ENCODE measurements at places on chromosomes 4 and X.

GRCh38 chrX:78119521-78120227, 15.6 kb downstream of the PGK1 start:
- DNase-seq, result no peak

GRCh38 chr4:86921608-86922252, 13.1 kb upstream of the AFF1 start:
- DNase-seq, result no peak

GRCh38 chrX:50680990-50681389, 133.0 kb downstream of the SHROOM4 start:
- no peak for DNase-seq

DNA sequence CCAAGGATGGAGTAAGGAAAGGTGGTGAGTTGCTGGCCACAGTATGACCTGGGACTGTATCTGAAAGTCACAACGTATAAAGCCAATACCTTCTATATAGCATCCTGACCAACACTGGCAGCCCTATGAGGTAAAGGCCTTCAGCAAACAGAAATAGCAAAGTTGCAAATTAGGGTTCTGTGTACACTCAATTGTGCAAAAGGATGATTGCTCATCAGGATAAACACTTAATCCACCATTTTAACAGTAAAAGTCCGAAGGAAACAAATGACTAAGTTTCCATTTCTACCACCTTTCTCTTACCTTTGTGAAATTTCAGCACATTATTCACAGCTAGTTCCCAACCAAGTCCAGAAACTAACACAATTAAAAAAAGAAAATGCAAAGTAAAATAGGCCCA, 1.4 kb upstream of the FNIP2 start:
- no peak for DNase-seq

GRCh38 chrX:776529-777230, 146.1 kb downstream of the SHOX start:
- no peak for DNase-seq

DNA sequence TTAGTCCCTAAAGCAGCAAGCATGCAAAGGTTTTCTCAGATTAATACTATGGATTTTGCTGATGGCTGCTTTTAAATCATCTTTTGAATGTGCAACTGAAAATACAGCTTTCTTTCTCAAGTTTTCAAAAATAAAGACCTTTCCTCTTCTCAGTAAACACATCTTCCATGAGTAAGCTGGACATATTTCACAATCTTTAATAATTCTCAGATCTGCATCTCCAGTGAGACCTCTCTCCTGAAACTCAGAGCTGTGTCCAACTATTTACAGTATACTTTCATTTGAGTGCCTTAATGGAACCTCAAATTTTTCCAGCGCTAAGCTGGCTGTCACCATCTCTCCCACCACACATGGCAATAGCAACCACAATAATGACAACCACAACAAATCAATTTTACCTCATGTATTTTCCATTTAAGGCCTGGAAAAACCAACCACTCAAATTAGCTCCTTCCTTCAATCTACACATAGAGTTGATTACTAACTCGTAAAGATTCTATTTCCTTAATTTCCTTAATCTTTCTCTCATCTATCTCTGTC, 192.4 kb upstream of the RPL34 start:
- no peak for DNase-seq

GRCh38 chr4:8738471-8738931, 133.1 kb downstream of the HMX1 start:
- DNase-seq, result no peak

DNA sequence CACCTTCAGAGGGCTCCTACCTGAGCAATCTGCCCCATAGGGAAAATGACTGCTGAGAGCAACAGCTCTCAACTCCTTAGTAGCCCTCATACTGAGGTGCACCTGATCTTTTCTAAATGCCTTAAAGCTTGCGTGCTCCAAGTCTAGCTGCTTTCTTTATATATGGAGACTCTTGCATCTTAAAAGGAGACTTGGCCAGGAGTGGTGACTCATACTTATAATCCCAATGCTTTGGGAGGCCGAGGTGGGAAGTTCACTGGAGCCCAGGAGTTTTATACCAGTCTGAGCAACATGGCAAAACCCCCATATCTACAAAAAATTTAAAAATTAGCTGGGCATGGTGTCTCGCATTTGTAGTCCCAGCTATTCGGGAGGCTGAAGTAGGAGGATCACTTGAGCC, 78.1 kb upstream of the TRIM2 start:
- DNase-seq, result no peak

DNA sequence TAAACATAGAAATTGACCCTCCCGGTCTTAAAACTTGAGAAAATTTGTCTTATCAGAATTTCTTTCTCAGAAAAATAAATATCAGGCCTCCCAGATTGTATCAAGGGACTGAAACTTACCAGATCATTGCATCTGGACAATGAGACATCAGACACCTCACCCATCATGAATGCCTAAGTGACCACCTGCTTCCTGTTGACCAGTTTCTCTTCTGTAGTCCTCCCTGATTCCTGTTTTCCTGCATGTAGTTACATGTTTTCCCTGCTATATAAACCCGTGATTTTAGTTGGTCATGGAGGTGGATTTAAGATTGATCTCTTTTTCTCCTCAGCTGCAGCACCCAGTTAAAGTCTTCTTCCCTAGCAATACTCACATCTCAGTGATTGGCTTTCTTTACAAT, 548.1 kb downstream of the PPP4R3C start:
- DNase-seq, result no peak

GRCh38 chr4:33606951-33607350, 2637.4 kb downstream of the ARAP2 start:
- DNase-seq, result no peak

GRCh38 chr4:86160426-86160825, 199.4 kb downstream of the MAPK10 start:
- no peak for DNase-seq

DNA sequence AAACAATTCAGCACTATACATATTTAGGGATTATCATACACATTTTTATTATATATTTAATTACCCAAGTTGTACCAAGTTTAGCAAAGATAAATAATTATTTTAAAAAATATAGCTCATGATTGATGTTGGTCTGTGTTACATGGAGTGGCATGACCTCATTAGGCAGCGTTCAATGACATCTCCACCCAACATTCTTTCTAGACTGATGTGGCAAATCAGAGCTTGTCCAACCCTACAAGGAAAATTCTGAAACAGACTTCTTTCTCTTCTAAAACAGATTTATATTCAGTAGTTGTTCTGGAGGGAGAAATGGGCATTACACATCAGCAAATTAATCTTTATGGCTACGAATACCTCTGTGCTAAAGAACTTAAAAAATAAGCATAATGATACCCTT, 189.7 kb downstream of the PDGFC start:
- DNase-seq, result no peak

DNA sequence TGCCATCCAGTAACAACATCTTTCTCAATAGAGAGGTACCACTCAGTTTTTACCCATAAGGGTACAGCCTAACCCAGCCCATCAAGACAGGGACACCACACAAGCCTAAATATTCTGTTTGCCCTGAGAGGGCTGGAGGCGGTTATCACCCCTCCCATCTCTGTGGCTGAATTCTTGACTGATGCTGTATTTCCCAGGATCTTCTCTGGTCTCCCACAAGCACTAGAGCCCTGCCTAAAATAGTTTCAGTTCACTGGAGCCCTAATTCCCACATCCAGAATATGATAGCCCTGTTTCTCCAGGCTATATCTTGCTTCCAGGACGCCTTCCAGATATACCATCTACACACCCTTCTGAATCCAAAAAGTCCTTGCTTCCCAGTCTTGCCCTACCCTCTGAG, 91.6 kb upstream of the NMU start:
- DNase-seq, result no peak

Data from activated effector memory CD4-positive, alpha-beta T cell treated with Interleukin-2 at 50 U/mL for 16 hours (primary cell).